WTC11 (cell line): ENCODE measurements at places on chromosomes 12 and 14. TPM values are rescaled to one million over a fixed set of nuclear protein-coding genes. Genes with fewer than 3 reads are reported as not detected.
A peak's percentile ranks its signal among the peaks of the same experiment; 100 is the strongest.

DNA sequence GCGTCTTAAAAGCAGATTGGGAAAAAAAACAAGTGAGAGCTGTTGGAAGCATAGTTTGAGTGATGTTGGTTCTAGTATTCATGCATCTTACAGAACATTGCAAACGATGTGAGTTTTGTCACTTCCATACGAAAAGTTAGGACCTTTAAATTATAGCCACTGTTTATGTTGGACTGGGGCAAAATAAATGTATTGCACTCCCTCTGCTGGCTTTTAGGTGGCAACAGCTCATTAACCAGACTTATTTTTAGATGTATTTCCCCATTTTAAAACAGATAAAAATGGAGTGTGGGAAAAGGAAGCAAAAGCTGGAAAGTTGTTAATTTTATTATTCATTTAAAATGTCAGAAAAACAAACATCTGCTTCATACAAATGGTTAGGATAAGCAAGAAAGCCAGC is 111.9 kb downstream of the LGR5 start:
- no peak for DNase-seq
- H3K4me3 ChIP-seq, result no peak overlapping the region
- H3K36me3 ChIP-seq, result no peaks in the 10 kb centered on the region
- H3K27ac ChIP-seq, result no peak overlapping the region
- H3K27me3 ChIP-seq, result no peaks in the 10 kb centered on the region
- peaks cover 8% of the 10 kb centered on the region for H3K4me1 ChIP-seq

- peaks cover 5% of the 10 kb centered on the region; the same call in 1 of the 2 replicates for H3K36me3 ChIP-seq
- H3K27me3 ChIP-seq, result peaks cover 85% of the 10 kb centered on the region
- peaks cover 13% of the 10 kb centered on the region for H3K4me1 ChIP-seq
- H3K27ac ChIP-seq, result no peak overlapping the region
- peak; percentile 14 for DNase-seq
Measured at GRCh38 chr14:105411017-105411941, 8.3 kb upstream of the MTA1 start.

DNA sequence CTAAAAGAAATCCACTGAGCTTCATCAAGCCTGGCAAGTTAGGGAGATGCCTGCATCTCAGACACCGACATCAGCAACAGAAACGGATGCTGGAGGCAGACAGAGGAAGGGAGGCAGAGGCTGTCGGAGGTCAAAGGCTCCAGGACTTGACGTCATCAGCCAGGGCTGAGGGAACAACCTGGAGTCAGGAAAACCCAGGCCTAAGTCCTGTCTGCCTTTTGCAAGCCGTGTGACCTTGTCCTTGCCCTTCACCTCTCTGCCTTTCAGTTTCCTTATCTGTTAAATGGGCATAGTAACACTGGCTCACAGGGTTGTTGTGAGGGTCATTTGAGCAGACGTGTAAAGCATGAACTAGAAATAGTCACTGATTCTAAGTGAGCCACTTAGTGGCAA is 194.2 kb downstream of the BCL11B start:
- peaks cover 3% of the 10 kb centered on the region; the same call in 1 of the 2 replicates for H3K36me3 ChIP-seq
- no peak for DNase-seq
- H3K4me3 ChIP-seq, result no peak overlapping the region

DNA sequence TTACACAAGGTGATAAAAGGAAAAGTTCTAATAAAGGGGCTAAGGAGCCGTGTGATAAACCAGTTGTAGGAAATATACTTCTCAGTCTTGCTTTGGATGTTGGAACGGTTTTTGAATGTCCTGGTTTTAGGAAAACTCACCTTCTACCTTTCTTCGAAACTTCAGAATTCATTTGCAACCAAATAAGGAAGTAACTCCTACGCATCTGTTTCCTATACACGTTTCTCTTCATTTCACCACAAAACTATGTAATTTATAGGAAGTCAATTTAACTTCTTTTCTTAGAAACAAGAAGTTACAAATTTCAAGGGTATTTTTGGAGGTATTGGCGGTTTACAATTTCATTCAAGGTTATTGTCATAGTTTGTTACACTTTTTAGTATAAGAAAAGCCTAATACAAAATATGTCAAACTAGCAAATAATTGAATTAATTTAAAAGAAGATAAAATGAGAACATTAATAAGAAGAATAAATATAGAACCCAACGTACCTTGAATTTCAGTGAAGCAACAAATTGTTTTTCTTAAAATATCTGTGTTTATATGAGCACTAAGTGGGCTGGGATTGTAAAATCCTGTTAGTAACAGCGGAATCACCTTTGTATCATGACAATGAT is 33.2 kb upstream of the CD69 start:
- no peak overlapping the region for H3K4me3 ChIP-seq
- no peaks in the 10 kb centered on the region for H3K27me3 ChIP-seq
- H3K27ac ChIP-seq, result no peak overlapping the region

DNA sequence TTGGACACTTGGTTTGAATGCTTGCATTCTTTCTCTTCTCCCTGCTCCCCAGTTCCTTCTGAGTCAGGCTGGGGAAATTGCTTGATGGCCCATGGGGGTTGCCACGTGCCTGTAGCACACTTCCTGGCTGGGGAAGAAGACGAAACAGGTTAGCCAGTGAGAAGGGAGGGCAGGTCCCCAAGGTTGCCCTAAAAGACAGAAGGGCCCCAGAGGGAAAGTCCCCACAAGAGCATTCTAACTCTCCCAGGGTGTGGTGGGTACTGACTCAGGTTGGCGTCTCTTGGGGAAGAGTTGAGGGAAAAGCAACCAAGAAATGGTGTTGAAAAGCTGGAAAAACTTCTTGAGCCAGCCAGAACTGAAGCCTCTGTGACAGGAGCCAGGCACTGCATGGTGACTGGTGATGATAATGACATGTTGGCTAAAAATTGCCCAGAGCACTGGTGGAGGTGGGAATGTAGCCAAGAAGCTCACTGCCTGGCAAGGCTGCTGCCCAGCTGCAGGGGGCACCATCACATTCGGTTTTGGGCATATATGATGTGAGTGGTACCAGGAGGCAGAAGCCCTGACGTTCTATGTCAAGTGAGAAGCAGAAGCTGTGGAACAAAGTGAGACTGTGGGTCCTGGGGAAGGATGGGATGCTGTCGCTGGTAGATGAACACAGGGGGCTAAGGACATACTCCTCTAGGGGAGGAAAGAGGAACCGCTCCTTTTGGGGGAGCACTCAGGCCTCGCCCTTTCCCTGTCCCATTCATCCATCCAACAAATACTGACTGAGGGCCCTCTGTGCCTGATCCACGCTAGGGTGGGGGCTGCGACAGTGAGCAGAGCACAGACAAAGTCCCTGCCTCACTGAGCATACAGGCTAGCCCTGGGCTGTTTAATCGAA is 8.1 kb upstream of the RABGGTA start:
- no peaks in the 10 kb centered on the region for H3K27me3 ChIP-seq
- DNase-seq, result no peak
- no peaks in the 10 kb centered on the region for H3K36me3 ChIP-seq
- no peak overlapping the region for H3K27ac ChIP-seq

DNA sequence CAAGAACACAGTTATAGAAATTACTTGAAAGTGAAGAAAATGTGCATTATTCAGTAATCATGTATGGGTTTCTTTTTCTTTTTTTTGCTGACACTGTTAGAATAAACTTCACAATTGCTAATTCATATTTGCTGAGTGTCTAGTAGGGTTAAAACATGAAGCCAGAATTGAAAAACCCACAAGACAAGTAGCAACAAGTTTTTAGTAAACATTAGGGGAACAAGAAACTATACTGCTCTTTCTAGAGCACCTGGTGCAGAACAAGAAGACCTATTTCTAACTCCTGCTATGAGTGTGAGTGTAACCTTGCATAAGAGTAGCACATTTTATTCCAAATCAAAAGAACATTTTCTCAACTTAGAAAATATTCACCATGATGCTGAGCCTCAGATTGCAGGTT is 83.2 kb downstream of the ITPR2 start:
- peaks cover 4% of the 10 kb centered on the region; the same call in 1 of the 2 replicates for H3K27me3 ChIP-seq
- H3K4me1 ChIP-seq, result peaks cover 32% of the 10 kb centered on the region
- no peak for DNase-seq
- H3K36me3 ChIP-seq, result peaks cover 20% of the 10 kb centered on the region
- no peak overlapping the region for H3K4me3 ChIP-seq

DNA sequence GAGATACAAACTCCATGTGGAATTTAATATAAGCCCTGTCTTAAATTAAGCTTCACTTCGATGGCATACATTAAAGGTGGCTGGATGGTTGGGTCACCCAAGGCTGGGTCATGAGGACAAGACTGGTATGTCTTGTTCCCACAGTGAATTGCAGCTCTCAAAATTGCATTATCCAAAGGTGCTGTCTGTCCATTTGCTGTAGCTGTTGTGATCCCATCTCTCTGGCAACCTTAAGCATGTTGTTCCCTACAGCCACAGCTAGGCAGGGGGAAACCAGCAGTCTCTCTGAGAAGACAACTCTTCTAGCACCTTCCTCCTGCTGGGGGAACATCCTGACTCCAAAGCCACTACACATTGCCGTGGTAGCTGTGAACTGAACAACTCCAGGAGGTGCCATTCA is 187.0 kb downstream of the NUAK1 start:
- DNase-seq, result no peak
- no peak overlapping the region for H3K4me3 ChIP-seq
- no peaks in the 10 kb centered on the region for H3K27me3 ChIP-seq
- no peaks in the 10 kb centered on the region for H3K4me1 ChIP-seq

DNA sequence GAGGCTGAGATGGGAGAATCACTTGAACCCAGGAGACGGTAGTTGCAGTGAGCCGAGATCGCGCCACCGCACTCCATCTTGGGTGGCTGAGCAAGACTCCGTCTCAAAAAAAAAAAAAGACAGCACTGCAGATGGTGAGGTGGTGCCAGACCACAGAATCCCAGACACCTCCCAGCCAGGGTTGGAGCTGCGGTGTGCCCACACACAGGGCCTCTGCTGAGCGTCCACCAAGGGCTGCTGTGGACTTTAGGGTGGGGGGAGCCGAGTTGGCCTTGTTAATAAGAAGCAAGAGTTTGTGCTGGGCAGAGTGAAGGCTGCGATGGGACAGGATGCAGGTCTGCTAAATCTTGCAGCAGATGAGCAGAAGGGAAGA is 14.2 kb downstream of the KMT5A start:
- no peak for DNase-seq
- H3K4me3 ChIP-seq, result no peak overlapping the region
- H3K27ac ChIP-seq, result no peak overlapping the region
- peaks cover 7% of the 10 kb centered on the region for H3K4me1 ChIP-seq
- peaks cover 50% of the 10 kb centered on the region for H3K27me3 ChIP-seq

GRCh38 chr12:116426391-116427136 is 132.6 kb upstream of the MAP1LC3B2 start:
- H3K27ac ChIP-seq, result peak overlapping the region; percentile 100
- DNase-seq, result peak; percentile 69
- peak overlapping the region; percentile 55 for H3K4me3 ChIP-seq
- H3K4me1 ChIP-seq, result peaks cover 40% of the 10 kb centered on the region
- peaks cover 5% of the 10 kb centered on the region; the same call in 1 of the 2 replicates for H3K36me3 ChIP-seq

- no peak for DNase-seq
- no peak overlapping the region for H3K27ac ChIP-seq
- H3K27me3 ChIP-seq, result peaks cover 6% of the 10 kb centered on the region; the same call in 1 of the 2 replicates
- H3K36me3 ChIP-seq, result no peaks in the 10 kb centered on the region
- no peak overlapping the region for H3K4me3 ChIP-seq
Measured at GRCh38 chr14:100616854-100617409, 29.7 kb upstream of the BEGAIN start.

DNA sequence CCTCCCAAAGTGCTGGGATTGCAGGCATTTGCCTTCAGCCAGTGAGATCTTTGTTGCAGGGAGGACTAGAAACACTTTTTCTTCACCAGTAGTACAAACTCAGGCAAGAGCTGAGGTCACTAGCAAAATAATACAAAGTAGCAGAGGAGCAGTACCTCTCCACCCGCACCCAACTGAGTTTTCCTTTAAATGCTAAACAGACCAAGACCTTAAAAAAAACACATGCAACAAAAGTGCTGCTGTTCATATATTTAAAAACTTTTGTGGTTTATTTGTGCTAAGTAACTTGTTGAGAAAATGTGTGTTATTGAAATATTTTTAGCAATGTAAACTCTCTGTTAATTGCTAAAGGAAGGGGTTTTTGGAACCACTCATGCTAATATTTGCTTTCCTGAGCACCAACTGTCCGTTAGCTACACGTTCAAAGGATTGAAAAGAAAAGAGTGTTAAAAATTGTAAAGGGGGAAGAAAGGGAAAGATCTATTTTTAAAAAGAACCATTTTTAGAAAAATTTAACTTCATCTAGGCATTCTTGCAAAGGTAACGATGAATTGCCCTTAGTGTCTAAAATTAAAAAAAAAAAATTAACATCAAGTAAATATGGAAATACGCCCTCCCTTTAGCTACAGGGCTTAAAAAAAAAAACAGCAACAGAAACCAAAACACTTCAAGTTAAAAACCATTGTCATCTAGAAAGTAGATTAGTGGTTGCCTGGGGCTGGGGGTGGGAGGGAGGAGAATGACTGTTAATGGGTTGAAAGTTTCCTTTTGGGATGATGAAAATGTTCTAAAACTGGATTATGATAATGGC is 114.0 kb upstream of the KRAS start:
- H3K27ac ChIP-seq, result peak overlapping the region; percentile 90
- H3K27me3 ChIP-seq, result no peaks in the 10 kb centered on the region
- peaks cover 14% of the 10 kb centered on the region for H3K4me1 ChIP-seq
- peak overlapping the region; percentile 16; the same call in 1 of the 2 replicates for H3K4me3 ChIP-seq
- H3K36me3 ChIP-seq, result peaks cover 3% of the 10 kb centered on the region

- peak; percentile 38 for DNase-seq
- no peaks in the 10 kb centered on the region for H3K36me3 ChIP-seq
- H3K4me1 ChIP-seq, result peaks cover 37% of the 10 kb centered on the region
- H3K4me3 ChIP-seq, result peak overlapping the region; percentile 90
- no peaks in the 10 kb centered on the region for H3K27me3 ChIP-seq
Measured at GRCh38 chr12:49622501-49623141, 740 bp upstream of the PRPF40B start.

DNA sequence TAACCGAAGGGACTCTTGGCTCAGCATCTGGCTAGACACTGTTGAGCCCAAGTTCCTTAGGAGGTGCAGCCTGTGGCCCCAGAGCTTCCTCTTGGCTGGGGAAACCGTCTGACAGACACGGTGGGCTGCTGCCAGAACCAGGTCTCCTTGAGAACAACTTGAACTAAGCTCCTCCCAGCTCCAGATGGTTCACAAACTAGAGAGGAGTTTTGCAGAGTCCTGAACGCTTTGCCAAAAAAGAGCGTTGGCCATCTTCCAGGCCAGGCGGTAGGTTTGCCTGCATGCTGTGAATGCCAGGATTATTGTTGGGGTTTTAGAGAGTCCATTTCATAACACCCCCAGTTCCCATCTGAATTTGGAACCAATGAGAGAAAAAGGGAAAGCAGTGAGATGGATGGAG is 399.8 kb downstream of the RGS6 start:
- no peaks in the 10 kb centered on the region for H3K36me3 ChIP-seq
- no peak overlapping the region for H3K4me3 ChIP-seq
- H3K27ac ChIP-seq, result no peak overlapping the region
- peaks cover 43% of the 10 kb centered on the region for H3K4me1 ChIP-seq
- no peak for DNase-seq

The EIF2S3B gene
- total RNA-seq, result 0.55 to 1.0 TPM (median 0.69 TPM) in 3 replicates

The C12orf50 gene
- 0.07 TPM in 1 of 3 replicates, not detected in the others for total RNA-seq

The TM9SF1 gene
- 27.9 to 29.2 TPM (median 28.4 TPM) in 3 replicates for total RNA-seq

The RNASE7 gene
- not detected in 3 replicates for total RNA-seq

The KRT83 gene
- not detected in 3 replicates for total RNA-seq
